T-helper 22 cell (primary cell): ENCODE measurements at places on chromosomes 3 and 15.

- DNase-seq: no peak
These were observed 32.3 kb downstream of the PSTPIP1 start for GRCh38 chr15:77027111-77027696.

DNA sequence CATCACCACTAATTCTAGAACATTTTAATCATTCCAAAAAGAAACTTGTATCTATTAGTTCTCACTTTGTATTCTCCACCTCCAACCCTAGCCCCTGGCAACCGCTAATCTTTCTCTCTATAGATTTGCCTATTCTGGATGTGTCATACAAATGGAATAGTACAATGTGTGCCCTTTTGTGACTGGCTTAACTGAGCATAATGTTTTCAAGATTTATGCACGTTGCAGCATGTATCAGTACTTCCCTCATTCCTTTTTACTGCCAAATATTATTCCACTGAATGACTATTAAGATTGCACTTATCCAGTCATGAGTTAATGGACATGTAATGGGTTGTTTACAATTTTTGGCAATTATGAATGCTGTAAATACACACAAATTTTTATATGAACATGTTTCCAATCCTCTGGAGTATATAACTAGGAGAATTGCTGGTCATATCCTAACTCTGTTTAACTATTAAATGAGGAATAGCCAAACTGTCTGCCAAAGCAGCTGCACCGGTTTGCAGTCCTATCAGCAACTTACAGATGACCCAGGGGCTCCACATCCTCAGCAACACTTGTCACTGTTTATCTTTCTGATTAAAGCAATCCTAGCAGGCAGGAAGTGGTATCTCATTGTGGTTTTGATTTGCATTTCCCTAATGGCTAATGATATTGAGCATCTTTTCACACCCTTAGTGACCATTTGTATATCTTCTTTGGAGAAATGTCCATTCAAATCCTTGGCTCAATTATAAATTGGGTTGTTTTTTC is 42.9 kb downstream of the DCUN1D1 start:
- DNase-seq: no peak

GRCh38 chr15:81113204-81113657 is 20.8 kb upstream of the CFAP161 start:
- DNase-seq: no peak

DNA sequence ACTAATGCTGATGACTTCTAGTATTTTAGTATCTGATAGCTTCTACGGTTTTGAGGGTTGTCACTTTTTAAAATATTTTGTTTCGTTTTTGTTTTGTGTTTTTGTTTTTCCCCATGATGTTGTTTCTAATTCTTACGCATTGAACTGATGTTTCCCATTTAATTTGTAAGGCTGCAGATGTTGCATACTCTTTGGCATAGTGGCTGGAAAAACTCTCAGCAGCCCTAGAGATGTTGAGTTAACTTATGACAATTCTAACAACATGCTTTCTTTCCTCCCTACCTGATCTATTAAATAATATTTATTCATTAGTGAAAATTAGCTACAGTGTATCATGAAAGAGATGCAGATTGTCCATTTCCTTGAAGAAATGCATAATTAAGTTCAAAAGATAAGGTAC is 559.3 kb upstream of the GRM7 start:
- no peak for DNase-seq

DNA sequence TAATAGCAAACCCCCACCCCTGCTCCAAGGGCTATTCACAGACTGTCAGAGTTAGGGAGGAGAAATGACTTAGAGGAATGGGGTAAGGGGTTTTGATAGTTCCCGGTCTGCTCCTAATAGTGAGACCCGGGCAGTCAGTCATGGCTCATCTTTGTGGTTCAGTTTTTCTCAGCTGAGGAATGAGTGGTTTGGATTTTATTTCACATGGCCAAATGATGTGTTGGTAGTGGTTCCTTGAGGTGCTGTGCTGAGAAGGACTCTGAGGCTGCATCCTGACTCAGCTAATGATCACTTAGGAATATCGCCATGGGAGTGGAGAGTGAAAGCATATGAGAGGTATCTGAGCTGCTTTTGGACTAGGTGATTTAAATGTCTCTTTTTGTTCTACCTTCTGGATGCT is 80.2 kb downstream of the LPP start:
- DNase-seq: no peak

DNA sequence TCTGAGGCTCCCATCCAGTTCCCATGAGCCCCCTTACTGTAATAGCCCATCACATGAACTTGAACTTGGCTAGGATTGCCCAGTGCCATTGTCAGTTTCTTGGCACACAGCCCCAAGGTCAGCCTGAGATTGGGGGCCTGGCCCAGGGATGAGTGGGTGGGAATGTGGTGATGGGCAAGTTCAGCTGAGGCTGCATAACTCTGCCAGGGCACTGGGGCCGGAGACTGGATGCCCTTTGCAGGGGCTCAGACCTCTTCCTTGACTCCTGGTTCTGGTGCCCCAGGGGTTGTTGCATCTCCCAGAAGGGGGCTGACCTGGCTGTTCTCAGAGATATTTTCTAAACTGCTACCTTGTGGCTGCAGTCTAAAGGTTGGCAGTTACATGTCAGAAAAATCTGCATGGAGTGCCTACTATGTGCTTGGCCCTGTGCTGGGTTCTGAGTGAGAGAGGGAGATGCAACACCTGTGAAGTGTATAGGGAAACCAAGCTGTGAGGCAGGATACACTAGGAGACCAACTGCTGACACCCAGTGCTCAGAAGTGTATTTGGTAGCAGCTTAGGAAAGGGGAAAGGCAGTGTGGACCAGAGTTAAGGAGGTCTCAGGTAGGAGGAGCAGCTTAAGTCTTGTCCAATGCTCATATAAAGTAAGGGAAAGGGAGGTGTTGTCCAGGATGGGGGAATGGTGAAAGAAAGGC is 74.8 kb upstream of the PRR23C start:
- DNase-seq: no peak

DNA sequence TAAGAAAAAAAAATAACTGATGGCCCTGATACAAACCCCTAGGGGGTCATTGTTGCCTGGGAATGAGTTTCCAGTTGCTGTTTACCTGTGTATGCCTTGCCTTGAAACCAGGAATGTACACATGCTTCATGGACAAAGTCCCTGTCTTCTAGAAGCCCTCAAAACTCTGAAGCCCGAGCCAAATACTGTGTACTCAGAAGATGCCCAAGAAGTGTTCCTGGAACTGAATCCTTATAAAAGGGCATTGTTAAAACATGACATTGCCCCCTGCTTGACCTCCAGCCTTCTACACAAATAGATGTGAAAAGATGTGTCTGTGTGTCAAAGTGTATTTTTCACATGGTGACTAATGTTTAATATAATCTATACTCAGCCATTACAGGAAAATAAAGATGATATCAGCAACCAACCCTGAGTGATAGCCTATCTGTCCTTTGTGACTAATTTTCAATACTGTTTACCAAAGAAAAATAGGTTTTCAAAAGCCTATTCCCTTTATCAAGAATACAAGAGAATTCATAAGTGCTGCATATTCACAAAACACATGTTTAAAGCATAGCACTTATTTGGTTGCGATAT is 325.9 kb downstream of the MECOM start:
- no peak for DNase-seq

DNA sequence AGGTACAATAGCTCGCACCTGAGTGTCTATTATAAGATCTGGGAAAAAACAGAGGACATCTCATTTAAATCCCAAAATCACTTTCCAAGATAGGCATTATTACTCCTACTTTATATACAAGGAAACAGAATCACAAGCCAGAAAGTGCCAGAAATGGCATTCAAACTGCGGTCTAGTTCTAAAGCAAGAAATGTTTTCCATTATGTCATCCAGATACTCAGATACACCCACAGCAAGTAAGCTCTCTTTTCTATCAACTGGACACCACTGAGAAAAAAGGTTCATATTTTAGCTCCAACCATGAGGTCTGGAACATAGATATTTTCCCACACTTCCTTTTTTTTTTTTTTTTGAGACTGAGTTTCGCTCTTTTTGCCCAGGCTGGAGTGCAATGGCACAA is 8.1 kb downstream of the SLC33A1 start:
- no peak for DNase-seq

GRCh38 chr3:95434491-95434890 is 1371.6 kb downstream of the NSUN3 start:
- no peak for DNase-seq

- DNase-seq: no peak
These were observed 9.3 kb downstream of the BCHE start for GRCh38 chr3:165827883-165828282.

DNA sequence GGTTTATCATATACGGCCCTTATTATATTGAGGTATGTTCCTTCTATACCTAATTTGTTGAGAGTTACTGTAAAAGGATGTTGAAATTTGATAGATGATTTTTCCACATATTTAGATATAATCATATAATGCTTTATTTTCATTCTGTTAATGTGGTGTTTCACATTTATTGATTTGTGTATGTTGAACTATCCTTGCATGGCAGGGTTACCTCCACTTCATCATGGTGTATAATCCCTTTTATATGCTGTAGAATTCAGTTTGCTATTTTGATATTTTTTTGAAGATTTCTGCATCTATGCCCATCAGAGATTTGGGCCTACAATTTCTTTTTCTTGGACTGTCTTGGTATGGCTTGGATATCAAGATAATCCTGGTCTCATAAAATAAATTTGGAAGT is 355.5 kb downstream of the EDEM1 start:
- no peak for DNase-seq

GRCh38 chr15:23503576-23503975 is 56.5 kb upstream of the GOLGA6L2 start:
- DNase-seq: no peak

DNA sequence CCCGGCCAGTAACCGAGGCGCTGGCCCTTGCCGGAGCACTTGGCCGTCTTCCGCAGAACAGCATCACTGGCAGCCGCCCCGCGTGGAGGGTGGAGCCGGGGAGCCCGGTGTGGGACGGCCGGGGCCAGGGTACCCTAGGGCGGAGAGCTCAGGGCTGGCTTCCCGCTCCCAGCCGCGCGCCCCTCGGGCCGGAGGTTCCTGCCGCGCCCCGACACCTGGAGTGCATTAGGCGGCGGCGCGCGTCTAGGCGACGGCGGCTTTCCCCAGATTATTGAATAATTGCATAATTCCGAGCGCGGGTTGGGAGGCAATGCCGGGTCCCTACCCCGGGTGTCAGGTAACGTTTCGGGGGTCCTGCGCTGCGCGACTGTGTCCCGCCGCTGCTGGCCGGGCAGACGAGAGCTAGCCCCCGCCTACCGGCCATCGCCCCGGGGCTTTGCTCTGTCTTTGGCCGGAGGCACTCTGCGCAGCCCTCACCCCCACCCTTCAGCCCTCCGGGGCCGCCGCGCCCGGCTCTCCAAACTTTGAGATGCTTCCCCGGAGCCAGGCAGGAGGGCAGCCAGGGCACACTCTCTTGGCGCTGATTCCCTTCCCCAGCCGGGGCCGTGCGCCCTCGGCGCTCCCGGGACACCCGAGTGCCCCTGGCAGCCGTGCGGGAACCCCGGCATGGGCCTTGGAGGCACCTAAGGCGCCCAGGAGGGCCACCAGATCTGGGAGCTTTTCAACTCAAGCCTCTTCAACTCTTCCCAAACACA is 749 bp downstream of the ITGA11 start:
- no peak for DNase-seq

GRCh38 chr3:49769286-49769915 is 16.9 kb downstream of the IP6K1 start:
- no peak for DNase-seq

- DNase-seq: no peak
These were observed 16.1 kb upstream of the EXOG start for GRCh38 chr3:38480093-38480445.
